ENCODE measurements at places on chromosomes 3 and 15.
A peak's percentile ranks its signal among the peaks of the same experiment; 100 is the strongest.

DNA sequence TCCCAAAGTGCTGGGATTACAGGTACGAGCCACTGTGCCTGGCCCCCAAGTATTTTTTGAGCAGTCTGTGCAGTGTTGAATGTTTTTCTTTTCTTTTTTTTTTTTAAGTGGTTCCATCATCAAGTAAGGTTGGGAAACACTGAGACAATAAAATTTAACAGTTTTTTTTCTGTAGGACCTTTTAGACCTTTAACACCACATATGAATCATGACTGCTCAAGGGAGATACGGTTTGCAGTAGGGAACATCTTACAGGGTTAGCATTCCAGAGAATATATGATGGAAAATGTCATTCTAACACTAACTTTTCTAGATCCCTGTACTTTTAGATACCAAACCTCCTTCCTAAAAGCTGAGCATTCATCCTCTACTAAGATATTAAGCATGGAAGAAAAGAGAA, 41.7 kb downstream of the SNX4 start:
- no peak for DNase-seq

GRCh38 chr3:113626503-113627371, 69.7 kb downstream of the USF3 start:
- DNase-seq: peak; percentile 62

DNA sequence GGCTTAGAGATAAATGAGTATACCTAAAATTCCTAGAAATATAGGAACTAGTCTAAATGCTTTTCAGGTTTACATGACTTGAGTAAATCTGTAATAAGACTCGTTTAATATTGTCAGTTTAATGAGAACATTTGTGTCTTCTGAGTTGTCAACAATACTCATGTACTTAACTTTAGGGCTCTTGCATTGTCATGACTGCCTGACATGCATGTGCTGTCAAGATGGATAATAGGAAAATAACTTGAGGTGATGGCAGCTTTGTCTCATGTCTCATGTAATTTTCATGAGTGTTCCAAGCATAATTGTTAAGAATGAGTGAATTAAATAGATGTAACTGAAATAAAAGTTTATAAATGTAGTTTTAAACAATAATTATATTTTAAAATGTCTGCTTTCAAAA, 45.1 kb upstream of the EIF1B start:
- DNase-seq: no peak

DNA sequence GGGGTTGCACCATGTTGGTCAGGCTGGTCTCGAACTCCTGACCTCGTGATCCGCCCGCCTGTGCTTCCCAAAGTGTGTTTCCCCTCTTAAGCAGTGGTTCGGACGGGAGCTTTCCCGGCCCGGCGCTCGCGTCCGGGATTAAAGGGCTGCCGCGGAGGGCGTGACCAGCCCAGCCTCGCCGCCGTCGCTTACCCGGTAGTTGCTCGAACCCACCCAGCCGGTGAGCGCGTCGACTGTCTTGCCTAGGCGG, 513 bp downstream of the CLASP2 start:
- no peak for DNase-seq

DNA sequence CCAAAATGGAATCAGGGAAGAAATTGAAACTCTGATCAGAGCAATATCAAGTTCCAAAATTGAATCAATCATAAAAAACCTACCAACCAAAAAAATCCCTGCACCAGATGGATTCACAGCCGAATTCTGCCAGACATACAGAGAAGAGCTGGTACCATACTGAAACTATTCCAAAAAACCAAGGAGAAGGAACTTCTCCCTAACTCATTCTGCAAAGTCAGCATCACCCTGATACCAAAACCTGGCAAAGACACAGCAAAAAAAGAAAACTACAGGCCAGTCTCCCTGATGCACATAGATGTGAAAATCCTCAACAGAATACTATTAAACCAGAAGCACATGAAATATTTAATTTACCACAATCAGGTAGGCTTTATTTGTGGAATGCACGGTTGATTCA, 118.1 kb downstream of the MYRIP start:
- DNase-seq: no peak

GRCh38 chr3:3157484-3157883, 22.0 kb downstream of the CRBN start:
- DNase-seq: no peak

GRCh38 chr3:20218215-20218614, 32.2 kb upstream of the SGO1 start:
- no peak for DNase-seq

- DNase-seq: peak; percentile 50
Measured at GRCh38 chr3:12681943-12682390, 18.1 kb upstream of the RAF1 start.

- DNase-seq: no peak
Measured at GRCh38 chr3:194320744-194321243, 30.3 kb downstream of the CPN2 start.

GRCh38 chr15:57510647-57511046, 81.1 kb upstream of the MYZAP start:
- no peak for DNase-seq

GRCh38 chr3:9168241-9168741, 81.2 kb downstream of the SRGAP3 start:
- no peak for DNase-seq

DNA sequence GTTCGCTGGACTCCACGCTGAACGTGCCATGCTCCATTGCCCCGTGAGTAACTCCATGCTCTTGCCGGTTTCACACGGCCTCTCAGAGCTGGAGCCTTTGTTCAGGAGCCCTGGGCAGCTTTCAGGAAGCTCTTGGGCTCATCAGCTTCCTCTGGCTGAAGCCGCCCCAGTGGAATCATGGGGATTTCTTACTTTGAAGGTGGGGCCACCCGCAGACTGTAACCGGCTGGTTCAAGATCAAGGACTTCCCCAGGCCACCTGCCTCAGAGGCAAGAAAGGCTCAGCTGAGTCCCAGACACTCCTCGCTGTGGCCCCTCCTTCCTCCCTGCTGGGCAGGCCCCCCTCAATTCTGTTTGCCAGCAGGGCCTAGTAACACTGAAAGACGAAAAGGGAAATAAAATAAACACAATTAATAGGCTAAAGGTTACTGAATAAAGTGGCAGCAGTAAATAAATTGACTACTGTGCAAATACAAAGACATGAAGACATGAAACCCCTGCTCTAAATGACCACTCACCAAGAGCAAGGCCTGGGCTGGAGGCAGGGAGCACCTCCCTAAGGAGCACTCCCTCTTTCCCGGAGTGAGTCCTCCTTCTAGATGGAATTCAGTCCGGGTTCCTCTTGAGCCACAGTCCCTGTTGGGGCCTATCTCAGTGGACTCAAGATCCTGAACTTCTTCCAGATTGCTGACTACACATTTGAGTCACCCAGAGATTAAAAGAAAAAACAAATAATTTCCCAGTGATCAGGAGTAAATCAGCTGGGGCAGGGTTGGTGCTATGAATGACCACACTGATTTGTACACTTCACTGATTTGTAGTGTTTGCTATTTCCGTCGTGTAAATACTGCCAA, 51.0 kb downstream of the ZDHHC19 start:
- DNase-seq: no peak

DNA sequence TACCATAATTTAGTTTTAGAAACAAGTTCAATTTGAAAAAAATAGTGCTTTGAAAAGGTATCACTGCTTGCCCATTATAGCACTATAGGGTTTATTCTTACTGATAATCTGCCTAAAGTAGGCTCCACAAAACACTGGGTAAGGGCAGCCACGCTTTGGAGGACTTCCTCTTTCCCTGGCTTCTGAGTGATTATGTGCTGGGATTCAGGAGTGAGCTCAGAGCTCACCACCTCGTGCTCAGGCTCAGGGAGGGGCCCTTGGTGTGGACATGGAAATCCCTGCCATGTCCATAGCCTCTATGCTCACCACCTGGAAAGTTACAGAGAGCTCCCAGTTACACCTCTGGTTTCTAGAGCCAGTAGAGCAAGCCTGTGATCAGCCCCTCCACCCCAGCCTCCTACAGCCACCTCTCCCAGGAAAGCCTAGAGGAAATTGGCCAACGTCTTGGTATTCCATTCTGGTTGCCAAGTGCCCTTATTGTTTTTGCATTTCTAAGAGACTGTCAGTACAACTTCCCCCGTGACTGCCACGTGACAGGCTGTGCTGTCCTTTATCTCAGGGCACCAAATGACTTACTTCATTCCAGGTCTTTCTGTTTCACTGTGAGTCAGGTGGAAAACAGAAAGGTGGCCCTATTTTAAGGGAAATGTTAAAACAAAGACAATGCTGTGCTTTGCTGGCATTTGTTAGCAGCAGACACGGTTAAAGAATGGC, 316.0 kb downstream of the RORA start:
- no peak for DNase-seq

DNA sequence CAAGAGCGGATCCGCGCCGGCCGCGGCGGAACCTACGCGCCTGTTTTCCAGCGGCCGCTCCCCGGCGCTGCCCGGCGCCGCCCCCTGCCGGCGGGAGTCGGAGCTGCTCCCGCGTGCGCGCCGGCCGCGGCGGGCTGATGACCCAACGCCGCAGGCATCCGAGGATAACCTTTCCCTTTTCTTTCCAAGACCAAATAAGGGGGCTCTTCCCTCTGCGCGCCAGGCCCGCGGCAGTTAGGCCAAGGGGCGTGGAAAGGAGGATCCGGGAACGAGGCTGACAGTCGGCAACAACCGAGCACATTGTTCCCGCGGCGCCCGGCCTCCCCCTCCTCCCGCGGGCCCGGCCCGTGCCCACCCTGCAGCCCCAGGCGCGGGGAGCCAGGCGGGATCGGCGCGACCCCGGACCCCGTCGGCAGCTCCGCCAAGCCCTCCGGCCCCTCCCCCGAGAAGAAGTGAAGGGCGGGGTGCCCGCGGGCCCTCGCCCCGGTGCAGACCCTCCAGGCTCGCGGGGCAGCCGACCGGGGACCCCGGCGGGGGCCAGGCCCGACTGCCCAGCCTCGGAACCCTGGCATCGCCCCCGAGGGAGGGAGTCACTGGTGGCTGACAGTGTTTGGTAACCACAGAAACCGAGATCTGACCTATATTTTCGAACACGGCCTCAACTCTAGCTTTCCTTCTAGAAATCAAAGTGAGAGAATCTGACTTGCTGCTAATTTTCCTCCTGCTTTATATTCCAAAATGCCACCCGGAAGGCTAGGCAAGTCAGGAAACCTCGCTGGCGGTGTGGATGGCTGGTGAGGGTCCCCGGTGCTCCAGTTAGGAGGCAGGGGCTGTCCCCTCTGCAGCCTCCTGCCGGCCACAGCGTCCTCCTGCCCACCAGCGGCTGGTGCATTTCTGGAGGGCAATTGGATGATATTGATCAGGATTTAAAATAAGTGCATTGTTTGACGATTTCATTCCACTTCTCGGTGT, 45.6 kb upstream of the SYNM start:
- DNase-seq: peak; percentile 84

DNA sequence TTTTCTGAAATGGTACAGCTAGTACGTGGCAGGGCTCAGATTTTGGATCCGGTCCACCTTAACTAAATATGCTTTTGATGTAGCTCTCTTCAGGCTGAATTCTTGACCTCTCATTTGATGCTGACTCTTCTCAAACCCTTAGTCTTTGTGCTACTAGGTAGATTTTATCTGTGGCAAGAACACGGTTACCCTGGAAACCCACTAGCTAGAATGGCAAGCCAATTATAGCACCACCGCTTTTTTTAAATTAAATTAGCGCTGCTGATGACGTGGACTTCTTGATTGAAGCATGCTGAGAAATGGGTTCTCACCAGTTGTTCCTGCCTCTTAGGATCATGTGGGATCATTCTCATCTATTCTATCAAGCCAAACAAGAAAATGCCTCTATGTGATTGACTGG, 421.5 kb downstream of the LPP start:
- DNase-seq: no peak

DNA sequence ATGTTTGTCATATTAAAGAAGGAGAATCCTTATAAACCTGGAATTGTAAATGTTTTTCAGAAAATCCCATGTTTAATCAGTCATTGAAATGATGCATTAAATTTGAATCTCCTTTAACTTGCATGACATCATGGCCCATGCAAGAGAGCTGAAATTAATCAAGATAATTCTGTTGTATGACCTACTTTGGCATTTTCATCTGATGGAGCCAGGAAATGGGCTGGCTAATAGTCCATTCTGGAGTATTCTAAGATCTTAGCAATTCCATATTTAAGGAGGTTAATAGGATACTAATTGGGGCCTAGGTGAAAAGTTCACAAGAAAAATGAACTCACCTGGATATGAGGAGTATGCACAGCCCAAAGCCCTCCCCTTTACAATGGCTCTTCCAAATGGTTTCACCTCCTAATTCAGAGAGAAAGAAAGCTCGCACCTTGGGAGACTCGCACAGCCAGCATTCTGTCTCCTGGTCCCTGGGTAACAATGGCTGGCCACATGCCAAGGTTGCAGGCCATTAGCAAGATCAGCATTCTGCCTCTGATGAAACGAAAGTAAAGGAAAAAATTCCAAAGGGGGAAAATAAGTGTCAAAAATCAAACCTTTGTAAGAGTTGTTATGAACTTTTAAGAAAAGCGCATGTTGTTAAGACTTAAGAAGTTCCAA, 786.4 kb downstream of the MCTP2 start:
- peak; percentile 45 for DNase-seq

GRCh38 chr3:14480207-14481017, 59.7 kb downstream of the GRIP2 start:
- no peak for DNase-seq

DNA sequence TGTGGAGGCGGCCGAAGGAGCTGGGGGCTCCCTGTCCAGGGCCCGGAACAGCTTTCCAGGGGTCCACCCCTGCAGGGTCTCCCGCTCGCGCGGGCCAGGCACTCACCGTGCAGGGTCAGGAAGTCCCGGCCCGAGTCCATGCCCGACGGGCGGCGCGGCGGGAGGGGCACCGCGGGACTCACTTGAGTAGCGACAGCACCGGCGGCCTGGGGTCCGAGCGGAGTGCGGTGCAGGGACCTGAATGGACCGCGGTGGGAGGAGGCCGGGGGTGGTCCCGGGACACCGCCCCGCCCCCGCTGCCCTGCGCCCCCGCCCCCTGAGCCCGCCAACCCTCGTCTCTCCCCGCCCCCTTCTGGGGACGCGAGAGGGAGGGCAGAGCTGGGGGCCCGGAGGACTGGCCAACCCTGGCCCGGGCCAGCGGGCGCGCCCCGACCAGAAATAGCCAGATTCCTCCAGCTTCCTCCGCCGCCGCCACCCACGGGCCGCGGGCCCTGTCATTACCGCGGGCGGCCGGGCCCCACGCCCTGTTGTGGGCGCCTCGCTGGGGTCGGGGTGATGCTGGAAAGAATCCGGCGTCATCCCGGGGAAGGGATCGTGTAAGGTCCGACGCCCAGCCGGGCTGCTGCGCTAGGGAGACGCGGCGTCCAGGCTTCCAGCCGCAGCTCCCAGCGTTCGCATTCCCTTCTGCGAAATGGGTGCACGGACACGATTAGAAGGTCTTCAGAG, at the start of gene PLCD1:
PLCD1 (minus strand) TSS at position 243 of the 726 bp plus-strand sequence; CDS start at position 140, 103 bp downstream.
- DNase-seq: no peak

DNA sequence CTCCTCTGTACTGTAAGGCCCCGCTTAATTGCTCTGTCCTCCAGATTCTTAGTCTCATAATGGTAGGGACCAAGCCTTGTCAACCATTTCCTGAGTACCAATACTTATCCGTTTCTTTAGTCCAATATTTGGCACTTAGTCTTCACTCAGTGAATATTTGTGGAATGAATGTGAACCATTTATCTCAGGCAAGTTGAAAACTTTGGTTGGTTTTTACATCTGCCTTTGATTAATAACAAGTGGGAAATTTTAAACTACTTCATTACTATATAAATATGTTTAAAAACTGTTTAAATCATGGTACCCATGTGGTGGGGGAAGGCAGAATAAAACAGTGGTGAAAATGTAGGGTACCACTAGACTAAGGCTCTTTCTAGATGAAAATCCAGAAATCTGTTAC, 15.2 kb downstream of the CA12 start:
- DNase-seq: no peak

- DNase-seq: no peak
Measured at GRCh38 chr3:187359798-187360486, 8.2 kb upstream of the RTP4 start.

Data from H4 (cell line).